MM.1S (cell line): ENCODE measurements at places on chromosomes 3 and 15.

- no peak for DNase-seq
These were observed 108.9 kb upstream of the UBE2E1 start for GRCh38 chr3:23696842-23697241.

- DNase-seq: no peak
These were observed 81.3 kb downstream of the KCNAB1 start for GRCh38 chr3:156201411-156202405.

DNA sequence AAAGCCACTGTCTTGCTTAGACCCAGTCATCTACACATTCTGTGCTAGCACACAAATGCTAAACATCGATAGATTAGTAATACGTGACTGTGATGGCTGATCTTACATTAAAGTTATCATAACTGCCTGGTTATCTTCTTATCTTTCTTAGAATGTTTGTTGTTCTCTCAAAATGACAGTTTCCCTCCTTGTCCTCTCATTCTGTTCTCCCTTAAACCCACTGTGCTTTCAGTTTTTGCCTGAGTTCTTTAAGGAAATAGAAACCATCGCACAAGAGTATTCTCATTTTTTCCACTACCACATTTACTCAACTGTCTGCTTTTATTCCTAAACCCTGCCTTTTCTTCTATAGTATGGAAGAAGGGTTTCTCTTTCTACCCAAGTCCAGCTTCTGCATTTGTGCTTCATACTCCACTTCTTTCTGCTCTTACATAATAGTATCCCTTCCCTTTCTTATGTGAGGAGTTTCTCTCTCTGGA is 17.1 kb downstream of the STX19 start:
- no peak for DNase-seq

DNA sequence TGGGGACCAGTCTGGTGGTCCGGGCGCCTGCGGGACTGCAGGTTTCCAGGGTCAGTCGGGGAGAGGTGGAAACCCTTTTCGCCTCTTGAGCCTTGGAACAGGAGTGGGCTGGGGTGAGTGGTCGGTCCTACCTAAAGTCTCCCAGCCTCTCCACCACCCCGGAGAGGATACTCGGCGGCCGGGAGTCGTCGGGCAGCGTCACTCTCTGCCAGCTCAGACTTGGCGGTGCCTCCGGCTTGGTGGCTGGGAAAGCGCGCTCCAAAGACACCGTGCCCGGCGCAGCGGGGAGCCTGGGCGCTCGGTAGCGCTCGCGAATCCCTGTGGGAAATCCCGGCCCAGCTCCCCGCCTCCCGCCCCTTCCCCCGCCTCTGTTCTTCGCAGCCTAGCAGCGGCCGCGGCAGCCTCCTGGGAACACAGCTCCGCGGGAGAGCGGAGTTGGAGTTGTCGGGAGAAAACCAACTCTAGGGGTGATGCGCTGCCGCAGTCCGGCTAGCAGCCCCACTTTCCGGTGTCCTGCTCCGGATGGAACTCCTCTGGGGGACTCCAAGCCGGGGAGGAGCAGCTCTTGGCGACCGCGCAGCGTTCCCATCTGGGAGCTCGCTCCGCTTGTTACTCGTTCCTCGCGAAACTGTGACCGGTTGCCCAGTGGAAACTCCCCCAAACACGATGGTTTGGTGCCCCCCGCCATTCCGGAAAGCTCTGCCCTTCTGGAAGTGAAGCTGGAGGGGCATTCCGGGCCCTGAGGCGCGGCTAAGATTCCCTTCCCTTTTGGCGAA is 1.4 kb downstream of the EPHB1 start:
- DNase-seq: no peak

- DNase-seq: no peak
These were observed 1.4 kb downstream of the ISLR start for GRCh38 chr15:74174958-74175253.

DNA sequence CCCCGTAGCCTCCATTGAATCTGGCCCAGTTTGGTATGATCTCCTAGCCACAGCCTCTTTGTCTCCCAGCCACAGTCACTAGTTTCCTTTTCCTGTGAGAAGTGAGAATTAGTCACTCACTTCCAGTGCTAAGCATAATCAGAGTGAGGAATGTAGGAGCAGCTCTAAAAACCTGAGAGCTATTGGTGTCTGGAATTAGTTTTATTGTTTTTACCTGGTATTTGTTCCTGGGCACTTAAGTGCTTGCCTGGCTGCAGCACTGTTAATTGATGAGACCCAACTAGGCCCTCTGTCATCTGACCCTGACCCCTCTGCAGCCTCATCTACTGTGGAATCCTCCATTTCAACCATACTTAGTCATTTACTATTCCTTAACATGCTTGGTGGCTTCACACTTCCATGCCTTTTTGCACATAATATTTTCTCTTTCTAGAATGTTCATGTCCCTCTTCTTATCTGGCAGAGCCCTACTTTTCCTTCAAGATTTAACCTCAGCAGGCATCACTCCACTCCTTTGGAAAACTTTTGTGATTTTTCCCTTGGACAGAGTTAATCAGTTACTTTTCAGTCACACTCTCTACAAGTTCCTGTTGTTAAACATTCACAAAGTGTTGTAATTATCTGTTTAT is 48.8 kb downstream of the PDE8A start:
- DNase-seq: no peak

DNA sequence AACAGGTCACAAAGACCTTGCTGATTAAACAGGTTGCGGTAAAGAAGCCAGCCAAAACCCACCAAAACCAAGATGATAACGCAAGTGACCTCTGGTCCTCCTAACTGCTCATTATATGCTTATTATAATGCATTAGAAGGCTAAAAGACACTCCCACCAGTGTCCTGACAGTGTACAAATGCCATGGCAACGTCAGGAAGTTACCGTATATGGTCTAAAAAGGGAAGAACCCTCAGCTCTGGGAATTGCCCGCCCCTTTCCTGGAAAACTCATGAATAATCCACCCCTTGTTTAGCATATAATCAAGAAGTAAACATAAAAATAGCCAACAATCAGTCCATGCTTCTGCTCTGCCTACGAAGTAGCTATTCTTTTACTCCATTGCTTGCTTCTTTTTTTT is 108.1 kb downstream of the MAGI1 start:
- no peak for DNase-seq

DNA sequence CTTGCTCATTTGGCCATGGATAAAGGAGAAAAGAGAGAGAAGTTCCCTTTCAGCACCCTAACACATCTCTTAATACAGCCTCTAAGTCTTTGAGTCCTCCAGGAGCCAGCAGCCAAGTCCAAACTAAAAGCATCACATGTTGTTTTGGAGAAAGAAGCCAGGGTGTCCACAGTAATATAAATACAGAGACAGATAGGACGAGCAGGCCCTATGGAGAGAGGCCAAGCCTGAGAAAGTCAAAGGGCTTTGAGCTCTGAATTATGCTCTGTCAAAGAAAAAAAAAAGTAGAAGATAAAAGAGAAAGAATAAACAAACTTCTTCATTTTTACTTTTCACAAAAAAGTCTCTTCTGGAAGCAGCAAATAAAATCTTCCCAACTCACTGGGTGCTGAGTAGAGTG is 92.4 kb upstream of the THBS1 start:
- no peak for DNase-seq

DNA sequence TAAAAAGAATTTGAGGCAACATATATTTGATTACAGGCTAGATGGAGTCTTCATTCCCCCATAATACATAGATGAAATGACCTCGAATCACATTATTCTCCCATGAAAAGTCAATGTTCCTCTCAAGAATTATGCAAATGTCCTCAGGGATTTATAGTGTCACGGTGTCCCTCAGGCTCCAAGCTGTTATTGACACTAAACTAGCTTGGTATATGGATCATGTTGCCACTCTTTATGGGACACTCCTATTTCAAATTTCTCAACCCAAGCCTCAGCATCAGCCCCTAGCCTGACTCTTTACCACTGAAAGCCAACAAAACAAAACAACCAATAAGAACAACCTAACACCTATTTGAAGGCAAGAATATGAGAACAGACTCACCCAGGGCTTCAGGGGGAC is 139.8 kb downstream of the TPRG1 start:
- no peak for DNase-seq

- no peak for DNase-seq
These were observed 2.4 kb downstream of the ANAPC13 start for GRCh38 chr3:134483195-134483900.

DNA sequence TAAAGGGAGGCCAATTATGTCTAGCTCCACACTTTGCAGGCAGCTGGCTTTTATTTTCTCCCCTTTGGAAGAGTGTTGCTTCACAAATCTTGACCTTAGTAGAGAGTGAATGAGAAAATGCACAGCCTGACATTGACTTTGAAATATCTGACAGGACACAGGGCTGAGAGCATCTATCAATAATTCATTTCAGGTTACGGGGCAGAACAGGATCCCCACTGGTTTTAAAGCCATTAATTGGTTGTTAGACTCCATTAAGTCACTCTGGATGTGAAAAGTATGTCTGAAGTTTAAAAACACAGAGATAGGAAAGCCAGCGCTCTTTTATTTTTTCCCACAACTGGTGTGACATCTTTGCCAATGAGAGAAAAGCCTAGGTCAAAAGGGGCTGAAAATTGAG is 251.9 kb upstream of the TMC3 start:
- DNase-seq: no peak

DNA sequence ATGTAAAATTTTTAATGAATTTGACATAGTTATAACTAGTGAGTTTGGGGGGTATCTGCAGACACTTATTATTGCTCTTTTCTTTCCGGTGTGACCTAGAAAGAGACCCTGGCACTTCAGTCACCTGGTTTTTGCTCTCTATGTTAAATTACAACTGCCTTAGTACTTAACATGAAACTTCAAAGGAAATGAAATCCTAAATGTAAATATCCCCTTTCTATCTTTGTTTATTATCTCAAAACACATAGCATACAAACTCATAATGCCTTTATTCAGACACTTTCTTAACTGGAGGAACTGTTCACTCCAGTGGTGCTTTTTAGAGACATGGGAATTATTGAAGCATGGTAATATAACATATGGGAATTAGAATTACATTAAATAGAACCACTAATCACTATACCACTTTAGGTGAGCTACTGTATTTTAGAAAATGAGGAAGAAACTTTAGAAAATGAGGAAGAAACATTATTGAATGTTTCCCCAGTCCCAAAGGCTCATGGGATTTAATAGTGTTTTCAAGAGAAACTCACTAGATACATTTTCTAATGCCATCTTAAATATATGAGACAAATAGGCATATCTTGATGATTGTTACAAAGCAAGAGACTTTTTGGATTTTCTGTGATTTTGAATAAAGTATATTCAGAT is 119.5 kb upstream of the MLF1 start:
- no peak for DNase-seq

DNA sequence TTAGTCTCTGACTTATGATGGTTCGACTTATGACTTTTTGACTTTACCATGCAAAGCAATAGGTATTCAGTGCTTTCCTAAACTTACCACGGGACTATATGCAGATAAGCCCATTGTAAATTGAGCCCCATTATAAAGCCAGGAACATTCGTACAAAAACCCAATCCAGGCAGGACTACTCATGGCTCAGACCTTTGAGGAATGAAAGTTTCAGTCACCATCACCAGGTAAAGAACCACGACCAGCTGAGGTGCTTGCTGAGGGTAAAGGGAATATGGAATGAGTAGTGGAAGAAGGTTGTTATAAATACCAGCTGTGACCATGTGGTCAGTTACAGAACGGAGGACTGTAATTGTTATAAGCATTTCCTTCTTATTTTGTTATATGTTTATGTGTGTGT is 54.9 kb upstream of the BNC1 start:
- DNase-seq: no peak

DNA sequence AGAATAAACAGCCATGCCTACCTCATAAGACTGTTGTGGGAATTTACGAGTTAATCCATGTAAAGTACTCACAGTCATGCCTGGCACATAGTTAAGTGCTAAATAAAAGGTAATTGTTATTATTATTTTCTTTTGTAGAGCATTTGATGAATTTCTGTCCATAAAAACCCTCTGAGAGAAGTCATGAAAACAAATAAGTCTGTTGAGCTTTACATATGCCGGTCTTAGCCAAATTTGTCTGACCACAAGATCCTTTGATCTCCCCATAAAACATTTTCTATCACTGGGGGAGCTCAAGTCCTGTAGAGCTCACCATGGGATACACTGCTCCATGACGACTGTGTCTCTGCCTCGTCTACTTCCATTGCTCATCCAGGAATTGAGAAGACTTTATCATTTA is 114.0 kb downstream of the MAGI1 start:
- no peak for DNase-seq

- no peak for DNase-seq
These were observed 368.2 kb upstream of the WNT5A start for GRCh38 chr3:55855311-55855710.

- no peak for DNase-seq
These were observed 576.3 kb downstream of the NTRK3 start for GRCh38 chr15:87680208-87680607.

- no peak for DNase-seq
These were observed 7.7 kb downstream of the SLCO3A1 start for GRCh38 chr15:91861223-91861622.

GRCh38 chr3:117450026-117450425 is 740.4 kb downstream of the TUSC7 start:
- no peak for DNase-seq

- no peak for DNase-seq
These were observed 83.5 kb downstream of the C3orf70 start for GRCh38 chr3:185069037-185070030.

DNA sequence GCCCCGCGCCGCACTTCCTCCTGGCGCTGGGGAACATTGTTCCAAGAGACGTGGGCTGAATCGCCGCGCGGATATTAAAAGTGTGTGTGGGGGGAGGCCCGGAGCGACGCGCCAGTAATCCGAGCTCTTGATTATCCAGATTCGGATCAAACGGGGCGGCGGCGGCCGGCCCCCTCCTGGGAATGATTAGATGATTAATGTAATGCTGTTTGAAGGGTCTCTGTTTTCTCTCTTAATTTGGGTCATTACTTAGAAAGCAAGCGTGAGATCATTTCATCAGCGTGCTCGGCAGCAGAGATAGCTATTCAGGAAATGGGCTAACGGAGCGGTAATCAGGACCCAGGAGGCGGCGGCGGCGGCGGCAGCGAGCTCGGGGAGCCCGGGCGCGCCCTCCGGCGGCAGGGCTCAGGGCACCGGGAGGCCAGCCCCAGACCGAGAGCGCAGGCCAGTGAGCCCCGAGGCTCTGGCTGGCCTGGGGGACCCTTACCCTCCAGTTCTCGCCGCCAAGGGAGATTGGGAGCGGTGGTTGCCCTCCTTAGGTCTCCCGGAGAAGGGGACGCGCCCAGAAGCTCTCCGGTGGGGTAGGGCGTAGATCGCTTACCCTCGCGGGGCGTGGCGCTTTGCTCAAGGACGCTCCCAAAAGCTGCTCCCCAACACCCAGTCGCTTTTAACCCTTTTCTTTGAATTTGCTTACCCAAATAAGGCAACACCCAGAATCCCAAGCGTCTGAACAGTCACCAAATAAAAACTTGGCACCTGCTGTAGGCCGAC is 4.5 kb downstream of the FEZF2 start:
- DNase-seq: no peak

- DNase-seq: no peak
These were observed 106.9 kb downstream of the LSM3 start for GRCh38 chr3:14285548-14285925.

DNA sequence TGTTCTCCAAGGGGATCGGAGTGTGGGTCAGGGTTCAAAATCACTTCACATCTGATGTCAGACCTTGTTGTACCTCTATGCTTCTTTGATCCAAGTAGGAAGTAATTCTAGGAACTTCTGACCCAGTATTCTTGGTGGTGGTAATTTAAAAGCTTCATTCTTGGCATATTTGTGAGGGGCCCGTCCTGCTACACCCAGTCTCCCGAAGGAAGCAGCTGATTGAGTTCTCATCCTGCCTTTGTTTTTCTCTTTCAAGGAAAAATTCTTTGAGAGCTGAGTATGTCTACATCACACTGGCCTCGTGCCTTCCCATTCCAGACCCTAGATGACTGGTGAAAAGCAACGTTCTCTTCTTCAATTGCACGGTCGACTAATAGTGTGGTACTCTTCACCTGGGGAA is 234.4 kb upstream of the TPRG1 start:
- DNase-seq: no peak

- DNase-seq: no peak
These were observed 39.3 kb upstream of the LACTB start for GRCh38 chr15:63082366-63082765.
